ENCODE measurements at places on chromosomes 5 and 9.
A peak's percentile ranks its signal among the peaks of the same experiment; 100 is the strongest.

GRCh38 chr5:62001640-62002039 lies 304.4 kb upstream of the KIF2A start:
- DNase-seq, result no peak

- peak; percentile 33 for DNase-seq
These were observed at the start of gene ARAP3 for GRCh38 chr5:141681695-141682641. Gene ARAP3, minus strand, starts transcription at chr5:141682230. Its CDS starts 1,744 bp downstream, at chr5:141680486.

DNA sequence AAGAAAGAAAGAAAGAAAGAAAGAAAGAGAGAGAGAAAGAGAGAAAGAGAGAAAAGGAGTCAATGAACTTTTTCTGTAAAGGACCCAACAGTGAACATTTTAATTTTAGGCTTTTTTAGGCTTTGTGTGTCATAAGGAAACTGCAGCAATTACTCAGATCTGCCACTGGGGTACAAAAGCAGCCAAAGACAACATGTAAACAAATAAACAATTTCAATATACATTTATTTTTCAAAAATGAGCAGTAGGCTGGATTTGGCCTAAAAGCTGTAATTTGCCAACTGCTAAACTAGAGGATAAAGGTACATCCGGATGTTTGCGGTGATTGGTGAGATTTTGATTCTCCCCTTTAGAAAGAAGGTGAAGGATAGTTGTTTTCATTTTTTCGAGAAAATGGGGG lies 143.6 kb downstream of the CEMIP2 start:
- no peak for DNase-seq

- no peak for DNase-seq
These were observed 51.2 kb upstream of the HSPA9 start for GRCh38 chr5:138626333-138626944.

DNA sequence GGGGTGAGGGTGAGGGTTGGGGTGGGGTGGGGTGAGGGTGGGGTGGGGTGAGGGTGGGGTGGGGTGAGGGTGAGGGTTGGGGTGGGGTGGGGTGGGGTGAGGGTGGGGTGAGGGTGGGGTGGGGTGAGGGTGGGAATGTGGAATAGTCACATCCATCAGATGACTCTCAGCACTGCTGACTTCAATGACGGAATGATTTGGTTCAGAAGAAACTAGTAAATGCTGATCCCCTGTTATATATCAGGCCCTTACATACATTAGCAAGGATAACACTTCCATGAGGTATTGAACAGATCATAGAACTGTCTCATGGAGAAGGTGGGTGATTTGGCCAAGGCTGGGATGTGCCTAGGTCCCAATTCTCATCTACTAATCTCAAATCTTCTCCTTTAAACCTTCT lies 24.5 kb upstream of the C5orf47 start:
- no peak for DNase-seq

DNA sequence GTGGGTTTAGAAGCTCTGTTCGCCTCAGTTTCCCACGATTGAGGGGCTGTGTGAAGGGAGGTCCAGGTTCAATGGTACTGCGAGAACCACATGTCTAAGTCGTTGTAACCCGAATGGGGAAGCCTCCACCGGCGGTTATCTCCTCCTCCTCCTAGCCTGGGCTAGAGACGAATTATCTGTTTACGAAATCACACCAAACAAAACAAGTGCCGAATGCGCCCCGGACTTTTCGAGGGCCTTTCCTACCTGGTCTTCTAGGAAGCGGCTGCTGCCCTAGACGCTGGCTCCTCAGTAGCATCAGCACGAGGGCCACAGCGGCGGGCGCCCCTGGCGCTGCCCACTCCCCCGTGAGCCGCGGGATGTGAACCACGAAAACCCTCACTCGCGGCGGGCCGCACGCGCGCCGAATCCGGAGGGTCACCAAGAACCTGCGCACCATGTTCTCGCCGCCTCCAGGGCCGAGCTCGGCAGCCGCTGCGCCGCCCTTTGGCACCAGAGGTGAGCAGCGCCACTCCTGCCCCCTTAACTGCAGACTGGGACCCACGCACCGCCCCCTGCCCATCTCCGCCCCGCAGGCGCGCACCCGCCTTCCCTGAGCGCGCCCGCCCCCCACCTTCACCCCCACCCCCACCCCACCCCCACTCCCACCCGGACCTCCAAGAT lies at the start of gene CDKN2A:
Gene CDKN2A (minus strand): TSS at position 500 of the 663 bp plus-strand sequence.
- DNase-seq, result no peak
